Femur (tissue), 1 donor: ENCODE measurements at places on chromosomes 2 and 18.

- DNase-seq, result no peak
These were observed 65.1 kb upstream of the TNP1 start for GRCh38 chr2:216925006-216925405.

- no peak for DNase-seq
These were observed 49.1 kb upstream of the CTAGE1 start for GRCh38 chr18:22466608-22467395.

- DNase-seq, result no peak
These were observed 473.9 kb upstream of the SYT4 start for GRCh38 chr18:43751203-43751602.

DNA sequence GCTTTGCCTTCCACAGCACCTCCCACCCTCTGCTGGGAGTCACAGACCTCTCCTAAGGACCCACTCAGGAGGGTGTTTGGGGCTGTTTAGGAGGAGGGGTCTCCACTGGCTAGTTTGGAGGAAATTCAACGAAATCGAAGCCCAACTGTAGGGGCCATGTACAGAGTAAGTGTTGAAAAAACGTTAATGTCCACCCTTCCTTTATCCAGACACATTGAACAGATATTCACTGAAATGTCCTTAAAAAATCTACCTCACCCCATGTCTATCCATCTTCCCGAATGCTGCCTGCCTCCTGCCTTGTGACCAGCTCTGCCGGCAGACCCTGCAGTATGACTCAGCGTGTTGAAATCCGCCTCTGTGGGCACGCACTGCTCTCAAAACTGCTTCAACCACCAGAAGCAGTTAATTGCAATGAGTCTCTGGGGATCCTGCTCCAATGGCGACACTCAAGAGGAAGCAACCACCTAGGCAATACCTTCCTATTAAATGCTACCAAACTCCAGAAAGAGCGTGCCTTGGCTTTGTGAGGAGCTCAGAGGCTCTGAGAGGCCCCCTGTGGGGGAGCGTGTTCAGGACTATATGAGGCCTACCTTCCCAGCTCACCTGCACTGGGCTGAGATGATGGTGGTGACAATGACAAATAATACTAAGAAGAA lies 61.4 kb upstream of the RTN4 start:
- DNase-seq, result peak; percentile 80

DNA sequence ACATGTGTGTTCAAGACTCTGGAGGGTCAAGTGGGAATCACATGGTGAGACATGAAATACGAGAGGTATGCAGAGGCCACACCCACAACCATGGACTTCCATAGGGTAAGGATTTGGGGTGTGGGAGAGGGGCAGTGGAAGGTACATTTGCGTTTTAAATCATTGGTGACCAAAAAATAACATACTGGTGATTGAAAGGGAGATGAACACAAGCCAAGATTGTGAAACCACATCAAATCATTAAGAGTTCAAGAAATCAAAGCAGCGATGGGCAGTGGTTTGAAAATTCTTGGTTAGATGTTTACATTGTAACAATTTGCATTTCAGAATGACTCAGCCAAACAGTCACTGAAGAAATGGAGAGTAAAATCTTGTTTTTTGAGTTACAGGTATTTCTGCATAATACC lies 1.9 kb upstream of the CABYR start:
- no peak for DNase-seq

DNA sequence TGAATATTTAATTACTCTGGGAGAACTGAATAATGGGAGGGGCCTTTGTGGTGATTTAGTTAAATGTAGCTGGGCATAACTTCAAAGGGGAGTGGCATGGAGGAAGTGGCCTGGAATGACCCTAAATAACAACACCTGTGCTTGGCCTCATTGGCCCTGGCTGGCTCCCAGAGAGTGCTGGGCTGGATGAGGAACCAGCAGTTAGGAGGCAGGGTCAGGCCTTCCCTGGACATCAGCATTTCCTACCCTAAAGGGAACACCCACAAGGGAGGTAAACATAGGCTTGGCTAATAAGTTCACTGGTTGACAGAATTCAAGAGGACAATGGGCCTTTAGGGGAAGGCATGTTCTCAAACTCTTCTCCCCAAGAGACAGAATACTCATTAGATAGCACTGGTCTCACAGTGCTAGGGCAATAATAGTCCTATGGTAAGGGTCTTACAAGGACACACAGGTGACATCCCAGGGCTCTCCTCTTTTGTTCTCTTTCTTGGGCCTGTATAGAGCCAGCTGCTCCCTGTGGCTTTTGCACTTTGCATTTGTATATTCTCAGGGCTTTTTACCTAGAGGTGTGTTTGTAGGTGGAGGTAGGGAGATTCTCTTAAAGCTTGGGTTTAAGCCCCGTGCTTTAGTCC lies 106.8 kb downstream of the ZNF519 start:
- no peak for DNase-seq

DNA sequence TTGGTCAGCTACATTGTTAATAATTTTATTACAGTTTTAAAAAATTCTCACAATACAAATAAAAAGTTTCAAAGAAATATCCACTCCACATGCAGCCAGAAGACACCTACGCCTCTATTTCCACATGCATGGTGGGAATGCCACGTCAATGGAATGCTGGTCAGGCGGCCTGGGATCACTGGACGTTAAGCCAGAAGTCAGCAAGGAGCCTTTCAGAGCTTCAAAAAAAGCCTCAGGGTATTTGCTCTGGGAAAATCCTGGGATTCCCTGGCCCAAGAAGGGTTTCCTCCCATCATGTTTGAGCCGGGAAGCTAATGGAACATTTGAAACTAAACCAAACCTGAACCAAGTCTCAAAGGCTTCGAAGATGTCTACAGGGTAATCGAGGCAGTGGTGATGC lies 241.9 kb upstream of the PXDN start:
- no peak for DNase-seq

GRCh38 chr18:77079954-77080682 lies 52.5 kb downstream of the MBP start:
- DNase-seq, result no peak

- no peak for DNase-seq
These were observed 1.1 kb downstream of the SLC4A1AP start for GRCh38 chr2:27664622-27665363.

DNA sequence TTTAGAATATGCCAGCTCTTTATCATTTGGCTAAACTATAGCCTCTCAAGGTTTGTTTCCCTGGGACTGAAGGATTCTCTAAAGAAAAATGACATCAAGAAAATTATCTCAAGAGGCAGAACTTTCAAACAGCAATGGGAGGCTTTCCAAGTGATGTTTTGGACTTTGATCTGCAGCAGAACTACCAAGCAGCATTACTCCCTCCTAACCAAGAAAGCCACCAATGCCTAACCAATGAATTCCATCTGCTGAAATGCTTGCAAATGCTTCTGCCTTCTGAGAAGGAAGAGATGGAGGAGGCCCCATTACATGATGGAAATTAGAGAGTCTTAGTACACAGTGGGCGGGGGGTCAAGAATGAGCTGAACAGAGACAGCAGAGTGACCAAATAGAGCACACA lies 95.1 kb upstream of the SLC35G4 start:
- DNase-seq, result no peak
